ENCODE measurements at places on chromosomes 16 and 17.

- no peak for DNase-seq
These were observed 477 bp downstream of the CENPV start for GRCh38 chr17:16352667-16353316.

DNA sequence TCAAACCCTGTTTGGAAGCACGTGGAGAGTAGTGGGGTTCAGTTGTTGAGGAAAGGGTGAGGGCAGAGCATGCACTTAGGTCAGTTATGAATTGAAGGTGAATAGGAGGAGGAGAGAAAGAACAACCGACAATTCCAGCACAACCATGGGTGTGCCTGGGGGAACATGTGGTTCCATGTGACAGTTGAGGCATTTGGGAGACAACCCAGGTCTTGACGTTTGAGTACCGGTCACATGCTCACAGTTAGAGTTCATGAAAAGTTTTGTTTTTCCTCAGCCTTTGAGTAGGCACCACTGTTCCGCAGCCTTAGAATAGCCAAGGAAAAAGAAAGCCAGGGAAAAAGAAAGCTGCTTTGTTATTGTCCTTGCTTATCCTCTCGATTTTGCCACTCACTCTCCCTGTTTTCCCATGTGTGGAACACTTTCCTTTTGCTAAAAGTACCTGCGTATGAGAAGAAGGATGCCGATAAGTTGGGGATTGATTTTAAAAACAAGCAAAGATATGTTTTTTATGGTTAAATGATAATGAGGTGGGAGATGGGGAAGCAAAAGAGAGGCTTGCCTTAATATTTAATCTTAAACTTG, 25.6 kb upstream of the ABCC11 start:
- DNase-seq: no peak

GRCh38 chr17:48153691-48154358, 46.3 kb downstream of the SNX11 start:
- DNase-seq: no peak

GRCh38 chr17:11908711-11909146, 88.5 kb downstream of the ZNF18 start:
- DNase-seq: no peak

- DNase-seq: no peak
These were observed 79.8 kb upstream of the GAS7 start for GRCh38 chr17:10278218-10278617.

DNA sequence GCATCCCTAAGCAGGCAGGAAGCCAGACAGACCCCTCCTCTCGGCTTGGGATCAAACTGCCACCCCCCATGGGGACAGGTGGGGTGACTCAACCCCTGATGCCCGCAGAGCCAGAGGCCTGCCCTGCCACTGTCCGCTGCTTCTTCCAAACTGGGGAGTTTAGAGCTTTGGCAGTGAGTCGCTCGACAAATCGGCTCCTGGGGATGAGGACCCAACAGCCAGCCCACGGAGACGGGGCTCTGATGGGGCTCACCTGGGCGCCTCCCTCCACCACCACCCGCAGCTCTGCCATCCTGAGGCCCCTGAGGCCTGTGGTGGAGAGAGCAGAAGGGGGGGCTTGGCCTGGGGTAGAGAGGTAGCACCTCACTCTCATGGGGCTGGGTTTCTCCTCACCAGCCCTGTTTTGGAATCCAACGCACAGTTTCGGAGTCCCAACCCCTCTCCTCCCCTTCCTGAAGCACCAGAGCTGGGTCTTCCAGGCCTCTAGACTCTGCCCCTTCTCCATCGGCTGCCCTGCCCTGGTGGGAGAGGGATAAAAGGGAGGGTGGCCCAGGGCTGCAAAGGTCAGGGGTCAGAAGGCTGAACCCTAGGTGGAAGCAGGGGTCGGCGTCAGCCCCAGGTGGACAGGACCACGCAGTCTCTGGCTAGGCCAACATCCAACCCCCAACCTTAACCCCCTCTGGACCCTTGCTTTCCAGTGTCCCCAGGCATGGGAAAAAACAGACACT, 5.8 kb downstream of the PRSS22 start:
- no peak for DNase-seq

GRCh38 chr17:7403727-7403976, 245 bp downstream of the TMEM256 start:
- DNase-seq: no peak

DNA sequence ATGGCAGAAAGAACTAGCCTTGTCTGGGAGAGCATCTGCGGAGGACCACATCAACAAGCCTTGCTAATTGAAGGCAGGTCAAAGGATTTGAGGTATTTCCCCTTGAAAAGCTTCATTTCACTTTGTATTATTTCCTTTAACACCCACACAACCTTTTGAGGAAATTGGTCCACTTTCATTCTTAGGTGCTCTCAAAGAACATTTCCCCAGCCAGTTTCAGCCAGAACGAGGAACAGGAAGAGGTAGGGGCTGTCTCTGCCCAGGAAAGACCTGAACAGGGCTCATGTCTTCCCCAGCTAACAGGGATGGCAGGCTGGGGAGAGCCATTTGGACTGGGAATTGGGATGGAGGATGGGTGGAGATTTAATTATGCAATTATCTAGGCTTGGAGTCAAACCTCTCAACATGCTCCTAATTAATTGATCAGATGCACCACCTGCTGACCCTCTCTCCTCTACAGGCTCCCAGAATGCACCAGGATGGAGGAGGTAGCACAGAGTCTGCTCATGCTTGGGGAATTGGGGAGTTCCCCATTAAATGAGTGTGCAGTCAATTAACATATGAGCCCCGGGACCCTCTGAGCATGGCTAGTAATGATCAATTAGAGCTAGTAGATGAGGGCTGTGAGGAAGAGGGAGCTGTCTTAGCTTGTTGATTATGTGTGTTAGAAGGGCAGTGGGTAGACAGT, 84.6 kb downstream of the GP2 start:
- DNase-seq: no peak

DNA sequence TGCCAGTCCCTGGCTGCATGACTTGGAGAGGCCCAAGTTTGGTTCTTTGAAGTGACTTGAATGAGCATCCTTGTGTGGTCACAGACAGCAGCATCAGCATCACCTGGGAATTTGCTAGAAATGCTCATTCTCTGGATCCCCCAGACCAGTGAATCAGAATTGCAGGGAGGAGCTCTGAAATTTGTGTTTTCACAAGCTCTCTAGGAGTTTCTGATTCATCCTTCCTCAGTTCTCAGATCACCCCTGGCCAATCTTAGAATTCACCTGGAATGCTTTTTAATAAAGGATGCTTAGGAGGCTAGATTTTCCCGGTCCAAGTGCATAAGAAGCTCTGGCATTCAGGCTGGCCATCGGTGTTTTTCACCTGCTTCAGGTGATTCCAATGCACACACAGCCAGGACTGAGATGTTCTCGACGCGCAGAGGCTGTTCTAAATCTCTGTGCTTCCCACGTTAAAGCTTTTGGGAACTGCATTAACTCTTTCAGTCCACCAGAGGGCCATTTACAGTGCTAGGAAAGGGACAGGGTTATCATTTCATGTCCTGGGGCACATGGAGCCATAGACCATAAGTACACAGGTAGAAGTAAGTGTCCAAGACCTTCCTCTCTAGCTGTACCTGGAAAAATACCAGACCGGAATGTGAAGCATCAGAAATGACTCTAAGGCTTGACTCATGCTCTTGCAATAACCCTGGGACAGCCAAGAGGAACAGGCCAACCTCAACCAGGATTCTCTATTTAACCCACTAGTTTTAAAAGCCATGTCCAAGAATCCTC, 85.7 kb upstream of the XYLT1 start:
- no peak for DNase-seq

- DNase-seq: no peak
These were observed 9.9 kb downstream of the ENGASE start for GRCh38 chr17:79084291-79085153.

DNA sequence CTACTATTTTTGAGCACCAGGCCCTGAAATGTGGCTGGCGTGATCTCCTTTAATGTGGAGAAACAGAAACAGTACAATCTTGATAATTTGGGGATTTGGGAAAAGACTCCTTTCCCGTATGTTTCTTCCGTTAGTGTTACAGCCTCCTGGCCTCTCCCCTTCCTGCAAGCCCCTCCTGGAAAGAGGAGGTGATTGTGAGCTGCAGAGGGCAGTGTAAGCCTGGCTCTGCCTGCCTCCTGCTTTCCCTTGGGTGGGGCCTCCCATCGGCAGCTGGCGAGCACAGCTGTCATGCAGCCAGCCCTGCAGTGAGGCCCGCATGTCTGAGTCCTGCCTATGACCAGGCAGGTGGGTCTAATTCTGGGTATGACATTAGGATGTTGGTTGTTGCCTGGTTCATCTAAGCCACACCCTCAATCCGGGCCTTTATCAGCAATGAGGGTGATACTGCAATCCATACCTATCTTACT, 48.7 kb upstream of the WSB1 start:
- DNase-seq: peak; percentile 84

- DNase-seq: no peak
These were observed 27.2 kb upstream of the SHISA9 start for GRCh38 chr16:12874186-12874585.

DNA sequence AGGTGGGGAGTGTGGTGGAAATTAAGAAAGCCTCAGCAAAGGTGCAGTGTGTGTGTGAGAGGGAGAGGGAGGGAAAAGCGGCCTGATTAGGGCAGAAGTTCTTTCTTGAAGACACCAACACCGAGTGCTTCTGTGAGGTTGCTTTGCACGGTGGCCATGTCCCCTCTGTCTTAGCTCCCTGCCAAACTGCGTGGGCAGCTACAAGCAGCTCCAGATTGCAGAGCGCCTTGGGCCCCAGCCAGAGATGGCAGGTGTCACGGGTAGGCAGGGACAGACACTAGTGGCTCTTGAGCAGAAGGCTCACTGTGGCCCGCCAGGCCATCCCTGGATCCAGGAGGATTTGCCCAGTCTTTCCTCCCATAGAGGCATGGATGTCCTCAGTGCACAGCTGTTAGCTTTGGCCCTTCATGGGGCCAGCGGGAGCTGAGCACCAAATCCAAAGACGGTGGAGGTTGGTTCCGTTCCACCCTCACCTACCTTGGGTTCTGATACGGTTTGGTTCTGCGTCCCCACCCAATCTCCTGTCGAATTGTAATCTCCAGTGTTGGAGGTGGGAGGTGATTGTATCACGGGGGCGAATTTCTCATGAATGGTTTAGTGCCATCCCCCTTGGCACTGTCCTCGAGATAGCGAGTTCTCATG, 21.4 kb downstream of the KIAA0513 start:
- no peak for DNase-seq

GRCh38 chr17:29245401-29245800, 1.3 kb upstream of the CRYBA1 start:
- DNase-seq: no peak

GRCh38 chr16:64419832-64420231, 702.0 kb downstream of the CDH11 start:
- no peak for DNase-seq

DNA sequence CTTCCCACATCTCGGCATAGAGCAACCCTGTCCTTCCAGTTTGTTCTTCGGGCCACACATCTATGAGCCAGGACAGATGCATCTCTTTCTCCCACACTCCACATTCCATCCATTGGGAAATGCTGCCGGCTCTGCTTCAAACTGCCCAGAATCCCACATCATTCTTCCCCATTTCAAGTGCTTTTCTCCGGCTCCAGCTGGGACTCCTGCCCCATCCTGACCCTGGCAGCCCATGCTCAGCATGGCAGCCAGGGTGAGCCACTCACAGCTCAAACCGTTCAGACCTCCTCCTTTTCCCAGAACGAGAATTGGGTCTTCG, 132.8 kb upstream of the SDK2 start:
- DNase-seq: no peak

DNA sequence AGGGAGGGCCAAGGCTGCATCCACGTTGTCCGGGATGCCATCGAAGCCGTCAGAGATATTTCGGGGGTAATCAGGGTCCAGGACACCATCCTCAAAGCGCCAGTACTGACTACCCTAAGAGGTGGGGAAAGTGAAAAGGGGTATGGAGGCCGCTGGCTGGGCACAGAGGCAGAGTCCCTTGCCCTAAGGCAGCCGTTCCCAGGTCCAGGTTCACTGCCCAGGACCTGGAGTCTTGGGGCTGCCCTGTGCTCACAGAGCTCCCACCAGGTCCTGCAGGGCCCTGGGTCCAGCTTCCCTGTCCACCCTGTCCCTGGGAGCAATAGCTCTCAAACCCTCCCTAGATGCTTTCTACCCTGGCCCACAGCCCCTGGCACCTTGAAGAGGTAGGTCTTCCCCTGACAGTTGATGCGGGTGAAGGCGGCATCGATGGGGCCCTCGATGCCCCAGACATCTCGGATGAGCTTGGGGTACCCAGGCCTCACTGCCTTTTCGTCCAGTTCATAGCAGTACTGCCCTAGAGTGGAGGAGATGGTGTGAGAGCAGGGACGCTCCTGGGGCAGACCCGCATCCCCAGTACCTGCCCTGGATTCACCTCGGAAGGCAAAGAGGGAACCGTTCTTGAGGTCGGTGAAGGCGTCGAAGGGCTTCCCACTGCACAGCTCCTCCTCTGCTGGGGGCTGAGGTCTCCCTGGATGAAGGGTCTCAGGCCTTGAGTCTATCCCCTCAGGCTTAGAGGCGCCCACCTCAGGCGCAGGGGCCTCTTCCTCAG, 1.0 kb downstream of the VTN start:
- no peak for DNase-seq

- no peak for DNase-seq
These were observed 45.3 kb downstream of the IL21R start for GRCh38 chr16:27447301-27447700.

DNA sequence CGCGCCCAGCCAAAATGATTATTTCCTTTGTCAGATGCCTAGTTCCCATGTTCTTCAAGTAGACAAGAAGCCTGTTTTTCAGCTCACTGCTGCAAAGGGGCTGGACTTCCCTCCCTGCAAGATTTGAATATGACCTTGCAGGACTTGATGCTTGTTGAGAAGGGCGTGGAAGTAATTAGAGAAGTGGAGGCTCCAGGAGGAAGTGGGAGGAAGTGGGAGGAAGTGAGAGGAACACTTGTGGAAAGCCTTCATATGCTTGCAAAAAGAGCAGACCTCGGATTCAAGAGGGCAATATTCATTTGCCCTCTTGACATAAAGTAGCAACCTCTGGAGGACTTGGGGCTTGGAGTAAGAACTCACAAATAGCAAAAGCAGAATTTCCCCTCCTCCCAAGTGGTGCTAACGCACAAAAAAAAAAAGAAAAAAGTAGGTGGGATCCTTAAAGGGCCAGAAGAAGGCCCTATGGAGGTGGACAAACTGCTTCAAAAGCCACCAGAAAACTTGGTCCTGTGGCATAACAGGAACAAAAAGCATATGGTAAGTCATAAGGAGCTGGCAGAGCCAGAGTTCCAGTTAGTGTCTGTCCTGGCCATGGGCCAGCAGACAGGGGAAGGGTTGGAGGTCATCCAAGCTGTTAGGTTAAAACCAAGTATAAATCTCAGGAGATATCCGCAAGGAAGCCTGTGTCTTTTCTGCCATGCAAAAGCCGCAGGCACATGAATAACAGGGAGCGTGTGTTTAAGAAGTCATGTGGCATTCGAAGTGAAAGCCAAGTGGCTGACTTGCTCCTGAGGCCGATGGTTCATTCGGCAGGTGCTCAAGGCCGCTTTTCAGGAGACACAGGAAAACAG, 20.6 kb upstream of the PRKAR1A start:
- DNase-seq: no peak

- peak; percentile 62 for DNase-seq
These were observed 390 bp upstream of the UNC13D start for GRCh38 chr17:75844530-75845057.
